ENCODE measurements at places on chromosomes 16 and 17. TPM values are rescaled to one million over a fixed set of nuclear protein-coding genes. Genes with fewer than 3 reads are reported as not detected.

MSI2 gene
- 25.4 TPM for total RNA-seq

TMEM238L gene
- total RNA-seq: not detected

IL17C gene
- not detected for total RNA-seq

- DNase-seq: peak; percentile 10
These were observed 14.2 kb upstream of the KRT19 start for GRCh38 chr17:41542357-41542756.

- DNase-seq: no peak
These were observed 61.1 kb downstream of the TAOK1 start for GRCh38 chr17:29451121-29451742.

- DNase-seq: no peak
These were observed 52.9 kb downstream of the SNTB2 start for GRCh38 chr16:69239851-69240250.

DNA sequence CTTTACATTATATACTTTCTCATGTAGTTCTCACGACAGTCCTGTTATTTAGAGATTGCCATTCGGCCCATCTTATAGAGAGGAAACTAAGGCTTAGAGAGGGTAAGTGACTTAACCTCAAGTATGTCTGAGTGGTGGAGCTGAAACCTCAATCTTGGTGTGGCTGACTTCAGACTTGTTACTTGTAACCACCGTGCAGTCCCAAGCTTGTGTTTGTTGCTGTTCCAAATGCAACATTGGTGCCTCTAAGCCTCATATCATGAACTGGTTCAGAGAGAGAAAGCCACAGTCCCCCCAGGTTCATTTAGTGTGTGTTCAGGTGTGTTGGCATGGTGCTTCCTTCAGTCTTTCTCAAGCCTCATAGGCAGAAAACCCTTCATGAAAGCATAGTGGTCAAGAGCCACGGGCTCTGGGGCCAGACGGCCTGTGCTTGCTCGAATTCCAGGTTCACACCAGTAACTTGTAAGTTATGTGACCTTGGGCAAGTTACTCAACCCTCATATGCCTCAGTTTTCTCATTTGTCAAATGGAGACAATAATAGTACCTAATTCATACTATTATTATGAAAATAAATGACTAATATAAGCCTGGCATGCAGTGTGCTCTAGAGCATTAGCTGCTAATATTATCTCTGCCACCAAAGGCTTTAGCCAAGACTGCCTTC lies 39.9 kb downstream of the CDH1 start:
- DNase-seq: peak; percentile 12

- DNase-seq: no peak
These were observed 2.3 kb upstream of the SLC16A11 start for GRCh38 chr17:7046127-7046724.

DNA sequence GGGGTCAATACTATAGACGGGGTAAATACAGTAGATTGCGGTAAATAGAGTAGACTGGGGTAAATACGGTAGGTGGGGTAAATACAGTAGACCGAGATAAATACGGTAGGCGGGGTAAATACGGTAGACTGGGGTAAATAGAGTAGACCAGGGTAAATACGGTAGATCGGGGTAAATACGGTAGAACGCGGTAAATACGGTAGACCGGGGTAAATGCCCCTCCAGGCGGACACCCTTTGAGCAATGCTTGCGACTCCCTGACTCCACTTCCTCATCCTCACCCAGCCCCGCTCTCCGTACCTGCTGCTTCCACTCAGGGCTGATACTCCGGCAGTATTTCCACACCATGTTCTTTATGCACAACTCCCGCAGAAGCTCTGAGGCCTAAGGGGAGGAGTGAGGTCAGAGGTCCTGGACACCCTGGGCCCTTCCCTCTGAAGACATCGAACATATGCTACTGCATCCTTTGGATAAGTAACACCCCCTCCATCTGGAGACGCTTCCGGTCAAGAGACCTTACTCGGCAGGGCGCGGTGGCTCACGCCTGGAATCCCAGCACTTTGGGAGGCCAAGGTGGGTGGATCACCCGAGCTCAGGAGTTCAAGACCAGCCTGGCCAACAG lies 13.3 kb upstream of the CRK start:
- DNase-seq: no peak

- no peak for DNase-seq
These were observed 5.8 kb upstream of the CBX4 start for GRCh38 chr17:79844869-79845600.

DNA sequence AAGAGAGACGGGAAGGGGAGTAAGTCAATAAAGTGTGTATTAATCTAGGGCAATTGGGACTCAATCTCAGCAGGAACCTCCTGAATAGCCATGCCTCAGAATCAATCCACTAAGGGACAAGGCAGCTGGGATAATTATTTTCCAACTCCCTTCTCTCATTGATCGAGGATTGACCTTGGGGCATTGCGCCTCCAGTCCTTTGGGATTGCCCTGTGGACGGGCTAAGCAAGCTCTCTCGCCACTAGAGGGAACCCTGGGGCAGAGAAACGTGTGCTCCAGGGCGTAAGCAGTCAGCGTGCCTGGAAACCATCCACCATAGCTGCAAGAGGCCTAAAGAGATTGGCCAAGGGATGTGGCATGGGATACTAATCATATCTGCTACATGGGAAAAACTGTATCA lies 53.9 kb upstream of the ERCC4 start:
- peak; percentile 69 for DNase-seq

GRCh38 chr16:12387786-12388185 lies 411.3 kb downstream of the SNX29 start:
- DNase-seq: no peak

DNA sequence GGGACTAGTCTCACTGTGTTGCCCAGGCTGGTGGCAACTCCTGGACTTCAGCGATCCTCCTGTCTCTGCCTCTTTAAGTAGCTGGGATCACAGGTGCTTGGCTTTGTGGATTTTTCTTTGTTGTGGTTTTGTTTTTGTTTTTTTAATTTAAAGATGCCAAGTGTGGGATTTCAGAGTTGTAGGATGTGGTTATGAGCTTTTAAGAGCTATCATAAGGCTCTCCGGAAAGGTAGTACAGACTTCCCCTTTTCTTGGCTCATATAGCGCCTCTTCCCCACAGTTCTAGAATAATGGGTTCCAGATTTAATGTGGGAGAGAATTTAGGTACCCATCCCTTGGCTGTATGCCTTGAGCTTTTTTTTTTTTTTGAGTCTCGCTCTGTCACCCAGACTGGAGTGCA lies 17.1 kb downstream of the AKAP1 start:
- DNase-seq: no peak

GRCh38 chr17:82993005-82993404 lies 86.4 kb upstream of the METRNL start:
- DNase-seq: no peak

MEFV gene
- under 0.01 TPM for total RNA-seq

- peak; percentile 47 for DNase-seq
These were observed 1.1 kb downstream of the IFT20 start for GRCh38 chr17:28334171-28334570.

DNA sequence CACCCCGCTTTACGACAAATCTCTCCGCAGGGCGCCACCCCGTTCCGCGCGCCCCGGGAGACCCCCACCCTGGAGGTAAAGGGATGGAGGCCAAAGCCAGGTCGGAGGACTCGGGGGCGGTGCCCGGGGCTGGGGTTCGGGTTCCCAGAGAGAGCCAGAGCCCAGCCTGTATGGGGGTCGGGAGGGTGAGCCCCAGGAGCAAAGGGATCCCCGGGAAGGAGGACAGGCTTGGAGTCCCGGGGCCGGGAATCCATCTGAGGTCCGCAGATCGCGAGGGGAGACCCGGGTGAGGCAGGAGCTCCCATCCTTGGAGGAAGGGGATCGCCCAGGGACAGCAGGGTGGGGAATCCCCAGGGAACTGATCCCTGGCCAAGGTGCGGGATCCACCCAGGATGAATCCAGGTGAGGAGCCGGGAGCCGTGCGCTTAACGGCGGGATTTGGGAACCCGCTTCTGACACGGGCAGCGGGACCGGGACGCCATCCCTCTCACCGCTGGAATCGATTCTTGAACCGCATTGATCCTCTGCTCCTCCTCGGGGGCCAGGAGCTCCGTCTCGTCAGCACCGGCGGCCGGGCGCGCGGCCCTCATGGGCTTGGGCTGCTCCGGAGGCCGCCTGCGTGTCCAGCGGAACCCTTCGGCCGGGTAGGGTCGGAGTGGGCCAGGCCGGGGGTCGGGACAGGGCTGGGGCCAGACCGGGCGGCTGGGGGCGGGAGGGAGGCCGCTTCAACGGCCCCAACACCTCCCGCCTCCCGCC lies at the start of gene MMD:
Gene MMD (minus strand): TSS at position 657 of the 756 bp plus-strand sequence. CDS start 140 bp downstream, at position 517.
- DNase-seq: no peak

GRCh38 chr16:27444015-27444414 lies 42.0 kb downstream of the IL21R start:
- DNase-seq: no peak

SERPINF2 gene
- 0.43 TPM for total RNA-seq

BPTF gene
- 46.7 TPM for total RNA-seq

- no peak for DNase-seq
These were observed 50.7 kb downstream of the SLC7A5 start for GRCh38 chr16:87818533-87819161.

THUMPD1 gene
- total RNA-seq: 74.7 TPM

- DNase-seq: no peak
These were observed 11.4 kb upstream of the PLK1 start for GRCh38 chr16:23667355-23667659.

DNA sequence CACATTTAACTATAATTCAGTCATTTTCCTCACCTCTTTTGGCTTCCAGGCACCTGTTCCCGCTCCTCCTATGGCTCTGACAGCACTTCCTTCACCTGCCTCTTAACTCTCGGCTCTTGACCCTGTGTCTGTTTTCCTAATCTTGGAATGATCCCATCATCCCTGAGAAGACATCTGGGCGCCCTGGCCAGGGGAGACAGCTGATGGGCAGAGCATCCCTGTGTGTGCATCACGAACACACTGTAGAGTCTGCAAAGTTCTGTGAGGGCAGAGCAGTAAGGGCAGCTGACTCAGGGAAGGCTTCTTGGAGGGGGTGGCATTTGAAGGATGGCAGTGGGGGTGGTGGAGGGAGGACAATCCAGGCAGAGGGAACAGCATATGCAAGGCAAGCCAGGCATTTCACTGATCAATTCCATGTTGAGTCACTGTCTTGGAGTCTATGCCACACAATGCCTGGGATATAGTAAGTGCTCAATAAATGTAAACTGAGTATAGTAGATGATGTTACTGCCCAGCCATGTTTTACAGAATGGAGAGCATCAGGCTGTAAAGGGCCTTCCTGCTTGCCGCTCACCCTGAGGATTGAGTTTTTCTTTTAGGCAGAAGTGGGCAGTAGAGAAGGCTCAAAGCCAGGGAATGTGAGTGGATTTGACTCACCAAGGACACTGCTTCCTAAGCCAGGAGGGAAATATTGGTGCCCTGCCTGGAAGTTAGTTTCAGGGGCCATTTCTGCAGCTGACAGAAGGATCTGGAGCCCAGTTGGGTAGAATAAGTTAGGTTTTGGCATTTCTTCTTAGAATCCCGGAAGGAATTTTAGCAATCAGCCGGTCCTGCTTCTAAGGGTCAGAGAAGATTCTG lies 5.8 kb upstream of the RAB11FIP4 start:
- no peak for DNase-seq

- DNase-seq: no peak
These were observed 438.3 kb upstream of the PSMD7 start for GRCh38 chr16:73858326-73858725.

DNA sequence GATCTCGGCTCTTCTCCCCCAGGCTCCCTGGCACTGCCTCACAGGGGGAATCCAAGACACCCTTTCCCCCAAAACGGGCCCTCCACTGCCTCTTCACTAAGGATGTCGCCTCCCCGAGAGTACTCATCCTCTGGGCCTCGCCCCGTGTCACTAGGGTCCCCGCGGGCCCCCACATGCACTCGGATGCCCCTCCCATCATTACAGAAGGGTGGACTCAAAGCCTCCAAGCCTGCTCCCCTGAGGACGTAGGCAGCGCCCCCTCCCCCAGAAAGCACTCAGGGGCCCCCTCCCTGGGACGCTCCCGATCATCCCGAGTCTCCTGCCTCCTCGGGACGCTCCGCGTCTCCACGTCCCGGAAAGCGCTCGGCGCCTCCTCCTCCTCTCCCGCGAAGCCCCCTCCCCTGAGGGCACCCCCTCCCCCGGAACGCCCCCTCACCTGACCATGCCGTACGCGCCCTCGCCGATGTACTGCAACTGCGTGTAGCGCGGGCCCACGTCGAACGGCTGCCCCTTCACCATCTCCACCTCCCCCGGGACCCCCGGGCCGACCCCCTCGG lies 338 bp downstream of the MAPK3 start:
- DNase-seq: peak; percentile 10

- DNase-seq: peak; percentile 90
These were observed at the start of gene ITGA3 for GRCh38 chr17:50055426-50056216. Gene ITGA3 (plus strand): TSS chr17:50056110. CDS start chr17:50056440, 330 bp downstream.

DNA sequence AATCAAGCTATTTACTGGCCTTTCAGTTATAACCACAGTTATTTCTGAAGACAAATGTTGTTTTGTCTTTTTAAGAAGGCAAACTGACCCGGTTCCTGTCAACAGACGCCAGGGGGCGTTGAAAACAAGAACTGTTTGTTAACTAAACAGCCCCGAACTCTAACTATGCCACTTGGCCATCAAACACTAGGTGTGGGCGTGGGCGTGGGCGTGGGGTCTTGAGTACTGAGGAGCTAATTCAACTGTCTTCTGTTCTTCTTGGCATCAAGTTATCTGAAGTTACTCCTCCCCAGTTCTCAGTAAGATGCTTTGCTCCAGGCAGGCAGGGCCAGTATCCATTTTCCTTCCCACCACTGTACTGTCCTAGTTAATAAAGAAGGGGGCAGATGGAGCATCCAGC lies 63.3 kb upstream of the MTMR4 start:
- peak; percentile 59 for DNase-seq

- no peak for DNase-seq
These were observed 116.5 kb upstream of the ADAMTS18 start for GRCh38 chr16:77551357-77551756.

DNA sequence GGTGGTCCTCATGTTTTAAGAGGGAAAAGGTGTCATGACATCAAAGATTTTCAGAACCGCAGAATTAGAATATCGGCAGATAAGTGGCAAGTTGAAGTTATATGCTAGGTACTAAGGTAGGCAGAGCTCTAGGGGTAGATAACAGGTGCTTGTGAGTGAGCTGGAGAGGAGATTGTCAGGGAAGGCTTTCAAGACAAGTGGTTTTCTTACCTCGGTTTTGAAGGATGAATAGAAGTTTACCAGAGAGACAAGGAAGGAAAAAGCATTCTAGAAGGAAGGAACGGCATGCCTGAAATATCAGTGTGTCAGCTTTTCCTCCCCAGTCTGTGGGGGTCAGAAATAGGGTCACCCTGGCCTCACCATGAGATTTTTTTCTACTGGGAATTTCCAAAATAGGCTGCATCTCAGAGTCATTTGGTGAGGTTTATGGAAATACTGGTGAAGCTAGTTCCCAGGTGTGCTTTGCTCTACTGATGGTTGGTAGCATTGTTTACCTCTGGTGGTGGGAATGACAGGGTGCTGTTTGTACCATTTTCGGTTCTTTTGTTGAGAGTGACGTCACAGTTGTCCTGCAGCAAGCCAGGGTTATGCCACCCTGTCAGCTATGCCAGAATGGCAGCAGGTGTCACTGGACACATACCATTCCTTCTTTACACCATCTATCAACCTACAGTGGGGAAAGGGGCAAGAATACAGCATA lies 112.5 kb downstream of the MSI2 start:
- DNase-seq: no peak

EVPL gene
- under 0.01 TPM for total RNA-seq

- DNase-seq: no peak
These were observed 248.9 kb upstream of the FOXF1 start for GRCh38 chr16:86261379-86261778.

NAGS gene
- total RNA-seq: 0.64 TPM

GRCh38 chr17:41734139-41734948 lies at the start of gene HAP1:
Gene HAP1 (minus strand): TSS chr17:41734643. CDS start chr17:41734634, 9 bp downstream.
- peak; percentile 41 for DNase-seq

Measured in fibroblast of villous mesenchyme (primary cell).